Ovary (tissue), 10 donors: ENCODE measurements at places on chromosomes 11 and 22. TPM values are rescaled to one million over a fixed set of nuclear protein-coding genes. Genes with fewer than 3 reads are reported as not detected.

The TRIM49D2 gene
- total RNA-seq = not detected

The DGCR6 gene
- 0.92 TPM for total RNA-seq

The C11orf42 gene
- total RNA-seq = not detected

- DNase-seq = no peak
Observed at GRCh38 chr22:42315392-42315756, 44.9 kb upstream of the TCF20 start.

GRCh38 chr11:94665116-94665659, 98.0 kb downstream of the PIWIL4 start:
- no peak for DNase-seq

- DNase-seq = no peak
Observed at GRCh38 chr22:21916309-21916918, 36.2 kb downstream of the PPM1F start.

DNA sequence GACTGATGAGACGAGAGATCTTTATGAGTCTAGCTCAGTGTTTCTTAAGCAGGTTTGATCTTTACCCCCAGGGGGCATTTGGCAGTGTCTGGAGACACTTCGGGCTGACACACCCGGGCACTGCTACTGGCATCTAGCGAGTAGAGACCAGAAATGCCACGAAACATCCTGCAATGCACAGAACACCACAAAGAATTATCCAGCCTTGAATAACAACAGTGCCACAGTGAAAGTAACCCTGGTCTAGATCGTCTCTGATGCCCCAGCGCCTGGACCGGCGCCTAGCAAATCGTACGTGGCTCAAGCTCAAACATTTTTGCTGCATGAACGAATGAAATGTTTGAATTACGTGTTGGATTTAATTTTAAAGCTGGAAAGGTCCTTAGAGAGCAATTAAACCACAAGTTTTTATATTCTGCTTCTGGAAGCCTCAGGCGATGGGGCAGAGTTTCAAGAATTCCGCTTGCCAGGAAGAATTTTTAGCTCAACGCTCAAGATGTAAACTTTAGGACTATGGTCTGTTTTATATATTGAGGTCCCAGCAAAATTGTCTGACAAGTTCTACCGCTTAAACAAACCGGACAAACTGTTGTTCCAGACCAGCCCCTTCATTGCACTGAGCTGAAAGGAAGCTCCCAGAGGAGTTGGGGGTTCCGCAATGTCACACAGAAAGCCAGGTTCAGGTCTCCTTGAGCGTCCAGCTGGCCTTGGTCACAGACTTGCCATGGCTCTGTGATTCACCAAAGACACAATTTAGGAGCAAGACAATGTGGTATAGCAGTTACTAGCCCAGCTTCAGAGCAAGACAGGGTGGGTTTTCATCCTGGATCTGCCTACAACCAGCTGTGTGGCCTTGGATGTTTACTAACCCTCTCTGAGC, 44.2 kb upstream of the SMTN start:
- no peak for DNase-seq

DNA sequence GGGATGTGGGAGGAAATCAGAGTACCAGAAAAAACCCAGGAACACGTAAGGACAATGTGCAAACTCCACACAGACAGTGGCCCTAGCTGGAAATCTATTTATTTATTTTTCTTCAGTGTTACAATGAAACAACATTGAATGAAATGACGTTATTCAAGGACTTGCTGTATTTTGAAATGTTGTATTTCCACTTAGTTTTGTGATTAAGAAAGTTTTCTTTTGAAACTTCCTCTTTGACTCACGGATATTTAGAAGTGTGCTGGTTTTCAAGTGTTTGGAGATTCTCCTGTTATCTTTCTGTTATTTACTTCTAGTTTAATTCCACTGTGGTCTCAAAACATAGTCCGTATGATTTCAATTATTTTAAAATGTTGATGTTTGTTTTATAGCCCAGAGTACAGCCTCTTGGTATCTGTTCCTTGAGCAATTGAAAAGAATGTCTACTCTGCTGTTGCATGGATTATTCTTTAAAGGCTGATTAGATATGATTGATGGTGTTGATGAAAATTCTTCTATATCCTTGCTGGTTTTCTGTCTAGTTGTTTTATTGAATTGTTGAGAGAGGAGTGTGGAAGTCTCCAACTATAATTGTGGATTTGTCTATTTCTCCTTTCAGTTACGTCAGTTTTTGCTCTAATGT, 141.0 kb downstream of the ARHGAP20 start:
- DNase-seq = no peak
